ENCODE measurements at places on chromosomes 4 and X.

DNA sequence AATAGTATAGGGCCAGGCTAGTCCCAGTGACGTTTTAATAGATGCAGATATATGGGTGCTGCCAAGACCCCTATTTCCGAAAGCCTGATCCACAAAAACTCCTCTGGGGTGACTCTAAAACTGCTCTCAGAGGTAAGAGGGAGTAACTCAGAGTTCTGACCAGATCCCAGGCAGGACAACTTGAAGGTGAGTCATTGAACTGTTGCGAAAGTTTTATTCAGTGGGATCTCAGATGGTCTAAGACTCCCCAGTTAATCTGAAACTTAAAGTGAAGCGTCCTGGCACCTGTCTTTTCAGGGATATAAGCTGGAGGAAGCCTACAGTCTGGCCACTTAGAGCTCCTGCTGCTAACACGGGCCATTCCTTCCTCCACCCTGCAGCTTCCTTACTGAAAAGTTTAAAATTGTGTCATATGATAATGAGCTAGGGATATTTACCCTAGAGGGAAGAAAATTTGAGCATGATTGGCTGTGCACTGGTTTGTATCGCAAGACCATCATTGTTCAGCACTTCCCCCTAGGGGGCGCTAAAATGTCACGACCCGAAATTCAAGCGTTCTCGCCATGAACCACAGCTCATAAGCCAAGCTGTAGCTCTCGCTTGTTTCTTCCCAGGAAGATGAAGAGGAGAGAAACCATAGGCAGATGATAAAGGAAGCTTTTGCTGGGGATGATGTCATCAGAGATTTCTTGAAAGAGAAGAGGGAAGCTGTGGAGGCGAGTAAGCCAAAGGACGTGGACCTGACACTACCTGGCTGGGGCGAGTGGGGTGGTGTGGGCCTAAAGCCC, 19.5 kb downstream of the UTP14A start:
- no peak for DNase-seq

GRCh38 chr4:123209436-123209835, 187.2 kb upstream of the SPRY1 start:
- no peak for DNase-seq

GRCh38 chr4:151675411-151675971, 85.3 kb downstream of the GATB start:
- no peak for DNase-seq

GRCh38 chr4:14180983-14181601, 553.6 kb upstream of the BOD1L1 start:
- DNase-seq, result no peak

GRCh38 chrX:47878198-47878597, 41.5 kb downstream of the ZNF81 start:
- DNase-seq, result no peak

GRCh38 chr4:164293743-164294142, 460.2 kb upstream of the SMIM31 start:
- DNase-seq, result no peak

- no peak for DNase-seq
Observed at GRCh38 chrX:130874751-130875150, 28.3 kb downstream of the ENOX2 start.

DNA sequence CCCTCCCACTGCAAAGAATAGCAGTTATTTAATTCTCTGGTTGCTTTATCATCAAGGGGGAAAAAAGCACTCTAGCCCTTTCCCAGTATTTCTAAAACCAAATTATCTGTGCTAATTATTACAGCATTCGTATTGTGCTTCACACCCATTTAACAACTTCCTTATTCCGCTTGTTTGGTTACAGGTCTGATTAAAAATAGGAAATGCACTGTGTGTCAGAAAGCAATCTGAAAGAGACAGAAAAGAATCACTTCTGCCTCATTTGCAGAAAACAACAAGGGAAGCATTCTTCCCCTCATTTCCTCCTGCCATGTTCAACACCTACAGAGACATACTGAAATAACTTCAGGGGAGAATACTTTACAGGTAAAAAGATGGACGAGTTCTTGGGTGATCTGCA, 114.9 kb upstream of the MAP3K15 start:
- no peak for DNase-seq

- DNase-seq, result no peak
Observed at GRCh38 chr4:162878096-162878495, 288.6 kb downstream of the NAF1 start.

DNA sequence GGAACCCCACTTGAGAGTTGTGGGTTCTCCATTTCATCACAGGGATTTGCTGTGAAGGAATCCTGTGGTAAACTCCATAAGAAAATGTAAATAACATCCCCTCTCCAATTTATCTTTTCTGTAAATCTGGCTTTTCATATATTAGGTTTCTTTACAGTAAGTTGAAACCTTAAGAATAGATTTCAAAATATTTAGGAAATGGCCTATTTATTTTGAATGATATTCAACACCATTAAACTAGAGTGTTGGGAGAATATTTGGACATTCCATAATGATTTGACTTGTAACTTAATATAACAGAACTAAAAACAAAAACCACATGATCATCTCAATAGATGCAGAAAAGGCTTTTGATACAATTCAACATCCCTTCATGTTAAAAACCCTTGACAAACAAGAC, 197.3 kb upstream of the PGRMC2 start:
- no peak for DNase-seq

DNA sequence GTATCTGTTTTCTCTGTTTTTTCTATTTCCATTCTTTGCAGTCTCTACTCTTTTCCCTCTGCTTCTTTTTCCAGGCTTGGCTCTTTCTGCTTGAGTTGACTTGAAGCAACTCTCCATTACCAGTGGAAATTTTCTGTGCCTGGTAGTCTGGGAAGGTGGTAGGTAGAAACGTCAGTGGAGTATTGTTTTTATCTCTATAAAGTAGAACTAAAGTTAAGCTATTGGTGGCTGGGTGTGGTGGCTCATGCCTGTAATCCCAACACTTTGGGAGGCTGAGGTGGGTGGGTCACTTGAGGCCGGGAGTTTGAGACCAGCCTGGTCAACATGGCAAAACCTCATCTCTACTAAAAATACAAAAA, 438.1 kb upstream of the AR start:
- DNase-seq, result no peak

- DNase-seq, result no peak
Observed at GRCh38 chrX:31591355-31591754, 519.5 kb upstream of the FTHL17 start.

Data from cerebellar nuclear complex (tissue), 1 donor.